Stimulated activated CD8-positive, alpha-beta memory T cell treated with anti-CD3 and anti-CD28 coated beads, Interleukin-2, amount 100 ng/mL, for 1 hour (primary cell): ENCODE measurements at places on chromosomes 12 and 14.

DNA sequence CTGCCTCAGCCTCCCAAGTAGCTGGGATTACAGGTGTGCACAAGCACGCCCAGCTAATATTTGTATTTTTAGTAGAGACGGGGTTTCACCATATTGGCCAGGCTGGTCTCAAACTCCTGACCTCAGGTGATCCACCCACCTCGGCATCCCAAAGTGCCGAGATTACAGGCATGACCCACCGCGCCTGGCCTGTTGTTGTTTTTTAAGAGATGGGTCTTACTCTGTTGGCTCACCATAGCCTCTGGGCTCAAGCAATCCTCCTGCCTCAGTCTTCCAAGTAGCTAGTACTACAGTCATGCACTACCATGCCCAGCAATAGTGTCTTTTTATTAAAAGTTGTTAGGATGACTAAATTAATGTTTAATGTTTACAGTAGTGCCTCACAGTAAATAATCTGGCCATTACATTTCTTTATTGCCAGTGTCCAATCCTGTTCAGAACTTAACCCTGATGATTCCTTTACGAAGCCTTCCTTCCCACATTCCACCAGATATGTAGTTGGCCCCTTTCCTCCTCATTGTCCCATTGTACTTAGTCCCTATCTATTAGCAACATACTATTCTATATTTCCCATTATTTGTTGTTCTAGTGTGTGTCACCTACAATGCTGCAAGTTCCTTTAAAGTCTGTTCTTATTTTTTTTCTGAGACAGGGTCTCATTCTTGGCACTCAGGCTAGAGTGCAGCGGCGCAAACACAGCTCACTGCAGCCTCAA lies 8.8 kb upstream of the SMARCC2 start:
- DNase-seq = no peak

DNA sequence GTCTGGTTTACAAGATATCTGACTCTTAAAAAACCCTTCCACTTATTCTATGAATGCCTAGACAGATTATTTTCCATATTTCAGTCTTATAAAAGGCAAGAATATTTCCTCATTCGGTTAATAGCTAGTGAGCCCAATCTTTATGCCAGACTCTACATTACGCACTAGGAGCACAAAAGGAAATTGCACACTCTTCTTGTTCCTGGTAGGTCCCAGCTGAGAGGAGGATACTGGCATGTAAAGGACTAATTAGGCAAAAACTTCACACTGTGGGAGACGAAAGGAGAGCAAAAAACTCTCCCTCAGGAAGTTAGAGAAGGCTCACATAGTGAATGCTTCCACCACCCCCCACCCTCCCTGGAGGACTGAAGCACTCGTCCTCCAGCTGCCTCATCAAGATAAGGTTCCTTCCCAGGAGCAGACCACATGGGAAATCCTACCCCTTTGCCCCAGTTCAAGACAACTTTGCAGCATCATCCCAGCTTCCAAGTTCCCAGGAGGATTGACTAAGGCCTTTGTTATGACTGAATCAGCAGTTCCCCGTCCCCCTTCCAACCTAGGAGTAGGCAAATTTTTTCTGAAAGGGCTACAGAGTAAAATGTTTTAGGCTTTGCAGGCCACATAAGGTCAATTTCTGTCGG lies 14.5 kb downstream of the CAPZA3 start:
- no peak for DNase-seq

- DNase-seq = no peak
Observed at GRCh38 chr14:104349950-104350349, 211.6 kb downstream of the KIF26A start.

GRCh38 chr14:104892531-104893434 lies 27.7 kb downstream of the CEP170B start:
- no peak for DNase-seq

DNA sequence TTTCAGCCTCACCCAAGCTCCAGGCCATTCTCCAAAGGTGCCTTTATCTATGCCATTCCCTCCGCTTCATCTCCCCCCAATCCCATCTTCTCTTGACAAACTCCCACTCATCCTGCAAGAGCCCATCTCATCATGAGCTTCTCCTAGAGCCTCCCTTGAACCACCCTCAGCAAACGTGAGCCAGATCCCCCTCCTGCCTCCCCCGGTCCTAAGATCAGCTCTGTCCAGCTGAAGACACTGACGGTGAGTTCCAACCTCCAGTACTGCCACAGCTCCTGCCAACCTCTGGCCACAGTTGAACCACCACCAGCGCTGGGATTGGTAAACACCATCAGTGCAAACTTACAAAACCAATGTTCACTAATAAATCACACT lies 124.6 kb downstream of the BCL11B start:
- DNase-seq = no peak

DNA sequence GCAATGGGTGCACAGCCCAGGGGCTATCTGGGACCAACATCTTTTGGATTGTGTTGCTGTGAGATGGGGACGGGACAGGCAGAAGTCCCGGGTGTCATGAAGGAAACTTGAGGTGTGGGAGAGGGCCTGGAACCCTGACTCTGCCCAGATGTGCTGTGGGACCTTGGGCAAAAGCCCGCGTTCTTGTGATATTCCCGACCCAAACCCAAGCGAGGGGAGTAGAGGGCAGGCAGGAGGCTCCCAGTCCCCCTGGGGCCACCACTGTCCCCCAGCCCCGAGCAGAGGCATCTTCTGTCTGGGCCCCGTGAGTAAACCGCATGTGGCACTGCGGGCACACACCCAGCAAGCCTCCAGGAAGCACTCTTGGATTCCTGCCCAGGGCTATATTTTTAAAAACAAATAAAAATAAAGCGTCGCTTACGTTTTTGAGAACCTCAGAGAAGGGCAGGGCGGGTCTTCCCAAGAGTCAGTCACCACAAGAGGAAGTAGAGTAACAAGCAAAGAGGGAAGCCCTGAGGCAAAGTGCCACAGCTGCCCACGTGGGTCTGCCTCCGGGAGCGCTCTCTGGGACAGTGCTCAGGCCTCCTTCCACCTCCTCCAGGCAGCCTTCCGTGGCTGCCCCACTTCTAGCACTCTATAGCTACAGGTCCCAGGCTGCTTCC lies 39.5 kb downstream of the BEGAIN start:
- no peak for DNase-seq

- DNase-seq = no peak
Observed at GRCh38 chr14:100965296-100965695, 61.8 kb upstream of the RTL1 start.
